ENCODE measurements at places on chromosomes 11 and 22.

DNA sequence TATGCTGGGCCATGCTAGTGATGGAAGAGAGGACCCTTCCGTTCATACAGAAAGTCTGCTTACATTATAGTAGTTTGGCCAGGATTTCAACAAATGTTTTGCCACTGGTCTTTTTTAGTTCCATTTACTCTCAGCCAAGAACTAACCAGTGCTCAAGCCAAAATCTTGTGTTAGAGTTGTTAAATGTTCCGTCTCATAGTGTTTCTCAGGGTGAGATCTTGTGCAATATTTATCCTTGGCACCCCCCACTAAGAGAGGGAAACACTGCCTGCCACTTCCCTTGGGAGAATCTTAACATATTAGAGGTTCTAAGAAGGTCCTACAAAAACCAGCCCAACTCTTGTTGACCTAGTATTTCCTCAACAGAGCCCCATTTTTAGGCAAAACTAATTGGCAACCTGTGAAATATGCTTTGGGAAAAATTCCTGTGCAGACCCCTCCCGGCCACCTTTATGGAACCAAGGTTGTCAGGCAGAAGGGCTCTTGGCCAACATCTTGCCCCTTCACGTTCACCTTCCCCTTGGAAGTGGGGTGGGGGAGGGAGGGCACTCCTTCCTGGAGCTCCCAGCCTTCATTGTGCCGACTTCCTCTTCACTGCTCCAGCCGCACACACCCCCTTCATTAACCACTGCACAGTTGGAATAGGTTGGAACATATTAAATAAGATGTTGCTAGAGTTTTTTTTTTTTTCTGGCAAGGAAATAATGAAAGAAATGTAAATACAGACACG, 173.2 kb upstream of the SORL1-AS1 start:
- no peak for DNase-seq

- DNase-seq = peak; percentile 25
Measured at GRCh38 chr11:74449369-74449931, 17.9 kb downstream of the KCNE3 start.

GRCh38 chr22:42910221-42910942, 53.3 kb upstream of the ARFGAP3 start:
- DNase-seq = no peak

DNA sequence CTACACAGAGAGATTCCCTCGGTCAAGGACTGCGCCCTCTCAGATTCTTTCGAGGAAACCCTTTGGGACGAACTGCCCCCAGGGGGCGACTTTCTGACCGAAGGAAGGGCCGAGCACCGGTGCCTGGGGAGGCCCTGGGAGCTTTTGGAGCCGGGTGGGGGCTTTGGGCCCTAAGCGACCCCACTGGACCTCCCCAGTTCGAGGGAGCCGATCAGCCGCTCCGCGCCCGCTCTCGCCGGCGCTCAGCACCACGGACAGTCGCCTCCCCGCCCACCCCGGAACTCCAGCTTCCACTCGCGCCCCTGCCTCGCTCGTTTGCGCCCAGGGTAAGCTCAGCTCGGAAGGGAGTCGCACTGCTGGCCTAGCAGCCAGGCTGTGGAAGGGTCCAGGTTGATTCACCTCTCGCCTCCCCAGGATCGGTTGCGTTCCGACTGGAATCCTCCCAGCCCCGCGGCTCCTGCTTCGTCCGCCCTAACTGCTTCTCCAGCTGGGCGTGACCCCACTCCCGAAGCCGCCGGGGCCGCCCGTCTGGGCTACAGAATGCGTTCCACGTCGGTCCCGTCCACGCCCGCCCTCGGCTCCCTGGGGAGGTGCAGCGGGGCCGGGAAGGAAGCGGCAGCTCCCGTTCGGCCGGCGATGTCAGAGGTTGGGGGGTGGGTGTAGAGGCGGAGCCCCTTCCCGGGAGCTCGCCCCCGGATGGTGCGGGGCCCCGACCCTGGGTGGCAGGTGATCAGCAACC, 428 bp downstream of the SCN3B start:
- peak; percentile 50 for DNase-seq

- DNase-seq = no peak
Measured at GRCh38 chr22:20456722-20457076, 19.1 kb upstream of the SCARF2 start.

Measured in stimulated activated CD4-positive, alpha-beta T cell treated with anti-CD3 and anti-CD28 coated beads, Interleukin-15, amount 100 ng/mL, for 24 hours (primary cell).